ENCODE measurements at places on chromosomes 7 and 10.

DNA sequence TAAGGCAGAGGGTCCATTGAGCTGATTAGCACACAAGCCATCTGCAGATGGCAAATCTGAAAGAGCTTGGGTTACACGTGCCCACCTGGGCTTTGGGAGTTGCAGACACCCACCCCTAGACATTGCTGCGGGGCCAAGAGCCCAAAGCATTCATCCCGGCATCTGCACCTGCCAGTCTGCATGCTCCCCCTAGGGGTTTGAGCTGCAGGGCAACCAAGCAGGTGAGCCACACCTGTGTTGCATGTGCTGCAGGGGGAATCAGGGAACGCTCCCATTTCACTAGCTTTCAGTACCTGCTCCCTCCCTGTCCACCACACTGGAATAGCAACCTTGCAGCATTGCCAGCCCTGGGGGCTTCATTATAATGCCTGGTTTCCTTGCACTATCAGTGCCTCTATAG lies 21.1 kb downstream of the C7orf33 start:
- no peak for DNase-seq

GRCh38 chr7:27046854-27047549 lies 48.8 kb downstream of the HOXA1 start:
- peak; percentile 80 for DNase-seq

GRCh38 chr10:121108051-121108450 lies 256.9 kb downstream of the WDR11 start:
- DNase-seq: no peak

- peak; percentile 84 for DNase-seq
Observed at GRCh38 chr7:94313926-94314325, 80.8 kb upstream of the COL1A2 start.

- DNase-seq: no peak
Observed at GRCh38 chr7:140262242-140262903, 85.6 kb upstream of the KDM7A start.

DNA sequence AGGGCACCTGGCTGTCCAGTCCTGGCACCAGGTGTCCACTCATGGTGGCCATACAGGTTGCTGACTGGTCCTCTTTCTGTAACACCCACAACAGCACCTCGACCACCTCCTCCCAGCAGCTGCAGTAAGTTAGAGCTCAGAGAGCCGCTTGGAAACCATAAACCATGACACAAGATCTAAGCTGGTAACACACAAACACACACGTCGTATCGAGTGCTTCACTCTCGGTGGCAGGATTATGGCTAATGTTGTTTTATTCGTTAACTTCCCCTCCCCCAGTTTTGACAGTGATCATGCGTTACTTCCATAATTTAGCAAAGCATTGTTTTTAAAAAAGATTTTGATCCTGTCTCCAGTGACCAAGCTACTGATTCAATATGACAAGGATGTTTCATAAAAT lies 59.7 kb downstream of the CAMK2B start:
- no peak for DNase-seq

- DNase-seq: peak; percentile 46
Observed at GRCh38 chr7:131106681-131107336, 220.9 kb upstream of the MKLN1 start.

All from EH (cell line).